ENCODE measurements at places on chromosomes 13 and 19.

DNA sequence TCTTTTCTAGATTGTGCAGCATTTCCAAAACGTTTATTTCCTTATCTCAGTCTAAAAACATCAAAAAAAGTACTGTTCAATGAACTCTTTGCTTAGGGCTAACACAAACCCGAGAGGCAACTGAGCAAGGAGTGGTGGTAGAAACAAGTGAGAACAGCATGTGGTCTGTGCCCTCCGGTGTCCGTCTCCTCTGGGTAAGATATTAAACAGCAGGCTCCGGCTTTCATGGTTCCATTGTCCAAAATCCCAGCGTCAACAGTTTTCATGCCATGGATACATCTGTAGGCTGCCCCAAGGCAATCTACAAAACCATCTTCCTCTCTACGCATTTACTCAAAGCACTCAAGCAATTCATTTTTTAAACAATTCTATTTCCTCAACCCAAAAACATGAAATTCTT, 22.8 kb downstream of the DCLK1 start:
- DNase-seq = no peak

DNA sequence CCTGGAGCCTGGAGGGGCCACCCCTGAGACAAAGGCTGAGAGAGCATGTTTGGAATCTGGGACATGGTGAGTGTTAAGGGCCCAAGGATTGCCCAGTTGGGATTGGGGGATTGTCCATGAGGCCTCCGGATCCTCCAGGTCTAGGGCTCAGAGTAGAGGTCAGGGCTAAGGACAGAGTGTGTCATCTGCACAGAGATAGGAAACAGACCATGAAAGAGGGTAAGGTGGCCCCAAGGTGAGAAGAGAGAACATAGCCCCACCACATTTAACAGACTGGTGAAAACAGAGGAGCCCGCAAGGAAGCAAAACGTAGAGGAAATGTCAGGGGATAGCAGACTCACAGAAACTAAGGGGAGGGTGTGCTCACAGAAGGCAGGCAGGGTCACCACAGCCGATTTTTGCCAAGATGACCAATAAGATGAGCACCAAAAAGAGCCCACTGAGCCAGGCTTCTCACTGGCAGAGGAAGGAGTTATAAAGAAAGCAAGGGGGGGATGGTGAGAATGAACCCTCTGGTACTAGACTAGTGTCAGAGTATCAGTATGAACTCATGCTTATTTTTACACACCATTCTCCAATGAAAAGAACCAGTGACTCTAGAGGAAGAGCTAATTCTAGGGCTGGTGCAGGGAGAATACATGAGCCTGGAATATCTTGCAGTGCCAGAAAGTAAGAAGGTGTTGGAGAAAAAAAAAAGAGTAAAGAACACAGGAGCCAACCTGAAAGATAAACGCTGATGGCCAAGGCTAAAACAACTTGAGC, 17.5 kb downstream of the DYRK1B start:
- no peak for DNase-seq

DNA sequence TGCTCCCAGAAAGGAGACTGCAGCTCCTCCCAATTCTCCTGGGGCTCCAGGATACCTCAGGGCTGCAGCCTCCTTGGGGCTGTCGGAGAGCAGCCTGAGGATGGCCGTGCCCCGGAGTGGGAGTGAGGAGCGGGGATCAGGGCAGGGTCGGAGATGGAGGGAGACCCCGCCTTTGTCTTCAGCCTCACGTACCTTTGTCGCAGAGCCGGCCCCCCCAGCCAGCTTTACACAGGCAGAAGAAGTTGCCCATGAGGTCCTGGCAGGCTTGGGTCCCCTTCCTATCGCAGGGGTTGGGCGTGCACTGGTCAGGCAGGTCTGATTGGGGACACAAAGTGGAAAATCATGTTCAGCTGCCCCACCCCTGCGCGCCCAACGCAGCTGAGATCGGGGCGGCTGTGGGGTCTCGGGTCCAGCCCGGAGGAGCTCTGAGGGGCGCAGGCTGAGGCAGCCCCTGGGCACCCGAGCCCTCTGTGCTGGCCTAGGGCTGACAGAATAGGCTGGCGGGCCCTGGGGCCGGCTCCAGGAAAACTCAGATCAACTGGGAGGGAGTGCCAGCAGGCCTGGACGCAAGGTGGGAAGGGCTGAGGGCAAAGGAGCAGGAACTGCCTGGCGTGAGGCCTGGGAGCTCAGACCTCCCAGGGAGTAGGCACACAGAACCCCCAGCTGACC, 24.2 kb downstream of the GAS6 start:
- no peak for DNase-seq

GRCh38 chr13:109401891-109402290, 384.5 kb downstream of the IRS2 start:
- no peak for DNase-seq

- DNase-seq = no peak
Measured at GRCh38 chr19:10766049-10766623, 48.3 kb downstream of the DNM2 start.

- DNase-seq = peak; percentile 68
Measured at GRCh38 chr19:49468746-49469447, 5.1 kb upstream of the FLT3LG start.

- DNase-seq = no peak
Measured at GRCh38 chr13:79988573-79988972, 352.4 kb downstream of the SPRY2 start.

DNA sequence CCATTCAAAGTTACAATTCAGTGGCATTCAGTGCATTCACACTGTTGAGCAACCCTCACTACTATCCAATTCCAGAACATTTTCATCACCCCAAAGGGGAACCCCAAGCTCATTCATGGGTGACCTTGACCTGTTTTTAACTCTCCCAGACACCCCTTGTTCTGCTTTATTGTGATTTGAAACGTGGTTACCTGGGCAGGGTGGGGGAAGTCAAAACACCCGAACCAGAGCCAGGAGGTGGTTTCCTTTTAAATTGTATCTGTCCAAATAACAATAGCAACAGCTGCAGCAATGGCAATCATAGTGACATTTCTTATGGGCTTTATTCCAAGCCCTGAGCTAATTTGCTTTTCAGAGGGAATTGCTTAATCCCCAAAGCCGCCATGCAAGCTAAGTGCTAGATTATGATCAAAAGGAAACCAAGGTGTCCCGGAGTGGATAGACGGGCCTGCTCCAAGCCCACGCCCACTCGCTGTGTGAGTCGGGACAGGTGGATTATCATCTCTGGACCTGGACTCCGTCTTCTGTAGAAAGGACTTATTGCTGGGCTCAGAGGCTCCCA, 6.1 kb downstream of the PTGIR start:
- no peak for DNase-seq

DNA sequence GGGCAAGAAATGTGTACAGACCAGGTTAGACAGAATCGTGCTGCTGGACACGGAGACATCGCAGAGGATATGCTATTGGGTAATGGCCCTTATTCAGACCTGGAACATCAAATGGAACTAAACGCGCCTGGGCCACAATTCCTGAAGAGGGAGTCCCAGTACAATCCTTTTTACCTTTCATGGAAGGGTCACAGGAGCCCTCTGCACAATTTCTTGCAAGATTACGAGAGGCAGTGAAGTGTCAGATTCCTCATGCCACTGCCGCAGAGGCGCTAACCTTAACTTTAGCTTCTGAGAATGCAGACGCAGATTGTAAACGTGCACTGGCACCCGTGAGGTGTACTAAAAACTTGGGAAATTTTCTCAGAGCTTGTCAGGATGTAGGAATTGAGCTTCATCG, 18.1 kb downstream of the CLEC4M start:
- no peak for DNase-seq

DNA sequence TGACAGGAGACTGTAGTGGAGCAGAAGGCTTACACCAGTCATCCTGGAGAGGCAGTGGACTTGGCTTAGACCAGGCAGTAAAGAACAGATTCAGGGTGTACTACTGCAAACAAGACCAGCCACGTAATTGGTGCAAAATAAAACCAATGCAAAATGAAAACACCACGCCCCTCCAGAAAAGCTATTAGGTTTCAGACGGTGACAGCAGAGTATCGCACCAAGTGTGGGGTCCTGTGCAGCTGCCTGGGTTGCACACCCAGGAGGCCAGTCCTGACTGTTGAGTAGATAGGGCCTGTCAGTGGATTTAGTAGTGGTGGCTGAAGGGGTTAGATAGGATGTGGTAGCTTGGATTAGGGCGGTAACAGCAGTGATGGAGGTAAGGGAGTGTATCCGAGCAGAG, 5.4 kb upstream of the PRKACA start:
- DNase-seq = no peak

GRCh38 chr13:23348262-23349127, 85.0 kb downstream of the SACS start:
- no peak for DNase-seq

DNA sequence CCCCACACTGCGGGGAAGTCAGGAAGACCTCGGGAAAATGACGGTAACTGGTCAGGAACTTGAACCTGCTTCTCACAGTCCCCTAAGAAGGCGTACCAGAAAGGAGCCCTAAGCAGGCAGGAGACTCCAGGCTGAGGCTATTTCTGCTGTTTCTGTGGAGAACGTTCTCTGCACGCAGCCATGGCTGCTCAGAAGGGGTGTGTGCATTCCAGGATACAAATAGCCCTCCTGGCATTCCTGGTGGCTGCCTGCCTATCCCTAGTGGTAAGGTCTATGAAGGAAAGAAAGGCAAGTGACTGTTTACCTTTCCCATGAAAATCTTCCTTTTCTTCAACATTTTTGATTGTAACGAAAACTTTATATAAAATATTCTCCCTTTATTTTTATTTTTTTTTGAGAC, 2.5 kb downstream of the SGCG start:
- DNase-seq = no peak

DNA sequence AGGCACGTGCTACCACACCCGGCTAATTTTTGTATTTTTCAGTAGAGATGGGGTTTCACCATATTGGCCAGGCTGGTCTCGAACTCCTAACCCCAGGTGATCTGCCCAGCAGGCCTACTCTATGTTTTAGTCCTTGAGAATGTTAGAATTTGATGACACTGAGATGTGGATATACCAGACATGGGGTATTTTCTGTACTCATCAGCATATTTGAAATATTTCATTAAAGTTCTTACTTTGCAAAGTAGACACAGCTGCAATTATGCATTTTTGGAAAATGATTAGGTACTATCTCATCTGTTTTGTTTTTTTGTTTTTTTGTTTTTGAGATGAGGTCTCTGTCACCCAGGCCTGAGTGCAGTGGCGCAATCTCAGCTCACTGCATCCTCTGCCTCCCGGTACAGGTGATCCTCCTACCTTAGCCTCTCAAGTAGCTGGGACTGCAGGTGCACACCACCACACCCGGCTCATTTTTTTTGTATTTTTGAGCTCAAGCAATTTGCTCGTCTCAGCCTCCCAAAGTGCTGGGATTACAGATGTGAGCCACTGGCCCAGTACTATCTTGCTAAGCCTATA, 12.7 kb downstream of the SPINT2 start:
- DNase-seq = no peak

- no peak for DNase-seq
Measured at GRCh38 chr19:31499281-31500196, 150.3 kb upstream of the TSHZ3 start.

DNA sequence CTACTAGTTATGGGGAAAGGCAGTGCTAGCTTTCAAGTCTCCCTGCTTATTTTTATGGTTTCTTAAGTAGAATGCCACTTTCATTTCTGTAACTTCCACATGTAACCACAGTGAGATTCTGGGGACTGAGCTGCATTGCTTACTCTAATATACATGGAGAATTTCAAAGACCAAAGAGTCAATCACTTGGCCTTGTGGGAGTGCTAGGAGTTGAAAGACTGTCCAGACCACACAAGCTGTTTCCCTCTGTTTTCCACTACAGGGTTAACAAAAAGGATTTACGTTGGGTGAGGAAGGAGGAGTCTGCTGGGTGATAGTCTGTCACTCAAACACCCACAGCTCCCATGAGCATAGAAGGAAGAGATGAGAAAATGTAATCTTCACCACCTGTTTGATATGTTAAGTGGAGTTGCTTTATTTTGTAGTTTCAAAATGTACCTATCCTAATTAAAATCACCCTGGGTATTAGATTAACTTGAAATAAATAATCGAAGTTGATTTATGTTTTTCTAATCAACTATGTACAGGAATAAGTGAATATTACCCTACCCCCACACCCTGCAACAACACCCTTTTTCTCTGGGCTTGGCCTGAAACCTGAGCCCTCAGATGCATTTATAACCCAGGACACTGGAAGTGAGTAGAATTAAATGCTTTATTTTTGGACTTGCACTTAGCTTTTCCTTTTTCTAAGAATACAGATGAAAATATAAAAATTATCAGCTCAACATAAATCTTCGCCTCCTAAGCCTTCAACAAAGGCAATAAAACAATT, 225.8 kb upstream of the SLC10A2 start:
- DNase-seq = no peak

DNA sequence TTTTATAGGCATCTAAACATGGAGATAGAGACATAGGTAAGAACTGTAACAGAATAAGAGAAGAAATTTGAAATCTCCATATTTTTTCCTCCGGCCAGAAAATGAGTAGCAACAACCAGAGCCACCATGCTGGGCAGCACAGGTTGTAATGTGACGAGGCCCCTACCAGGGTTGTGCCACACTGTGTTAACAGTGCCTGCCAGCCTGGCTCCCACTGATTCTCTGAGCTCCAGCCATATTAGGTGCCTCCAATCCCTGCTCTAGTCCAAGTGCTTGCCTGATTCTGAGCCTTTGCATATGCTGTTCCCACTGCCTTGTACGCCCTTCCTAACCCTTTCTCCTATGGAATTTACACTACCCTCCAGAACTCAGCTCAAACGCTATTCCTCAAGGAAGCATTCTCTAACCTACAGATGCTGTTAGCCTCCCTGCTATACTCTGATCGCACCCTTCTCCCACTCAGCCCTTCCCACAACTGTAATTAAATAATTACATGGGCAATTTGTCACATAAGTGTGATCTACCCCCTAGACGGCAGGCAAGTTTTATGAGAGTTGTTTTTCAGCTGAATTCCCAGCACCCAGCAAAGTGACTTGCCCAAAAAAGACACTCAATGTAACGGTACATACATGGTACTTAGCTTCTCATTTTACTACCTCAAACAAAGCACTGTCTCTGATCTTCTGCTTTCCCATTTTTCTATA, 37.6 kb upstream of the STARD13 start:
- no peak for DNase-seq

GRCh38 chr19:1270854-1271527, 1.9 kb downstream of the CIRBP start:
- DNase-seq = no peak

DNA sequence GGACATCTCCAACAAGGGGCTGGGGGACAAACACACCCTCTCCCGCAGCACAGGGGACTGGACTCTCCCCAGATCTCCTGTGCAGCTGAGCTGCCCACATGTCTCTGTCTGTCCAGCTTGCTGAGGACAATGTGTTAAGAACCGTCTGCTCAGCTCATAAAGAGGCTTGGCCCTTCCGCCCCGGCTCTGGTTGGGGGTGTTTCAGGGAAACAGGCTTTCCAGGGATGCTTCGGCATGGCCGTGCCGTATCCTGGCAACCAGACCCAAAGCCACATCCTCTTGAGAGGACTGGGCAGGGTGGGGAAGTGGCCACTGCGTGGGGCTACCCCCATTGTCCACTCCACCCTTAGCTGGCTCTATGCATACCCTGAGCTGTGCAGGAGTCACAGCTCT, 41.1 kb upstream of the CHST8 start:
- DNase-seq = no peak

DNA sequence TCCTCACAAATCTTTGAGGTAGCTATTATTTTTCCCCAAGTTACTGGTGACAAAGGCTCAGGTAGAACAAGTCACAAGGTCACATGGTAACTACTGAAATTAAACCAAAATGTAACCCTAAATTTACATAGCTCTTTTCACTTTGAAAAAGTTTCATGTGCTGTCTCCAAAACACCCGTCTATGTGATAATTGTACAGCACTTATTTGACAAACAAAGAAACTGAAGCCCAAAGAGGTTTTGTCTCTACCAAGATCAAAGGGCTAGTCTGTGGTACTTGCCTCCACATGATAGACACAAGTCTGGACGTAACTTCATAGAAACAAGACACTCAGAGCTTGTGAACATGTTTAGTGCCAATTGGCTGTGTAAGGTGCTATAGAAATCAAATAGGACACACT, 108.3 kb downstream of the SACS start:
- DNase-seq = no peak
